ENCODE measurements at places on chromosomes 5 and 9. TPM values are rescaled to one million over a fixed set of nuclear protein-coding genes. Genes with fewer than 3 reads are reported as not detected.

OR1N1 gene
- total RNA-seq = not detected

CCL21 gene
- 129 TPM for total RNA-seq

GCNT4 gene
- 1.4 TPM for total RNA-seq

GFM2 gene
- 16.0 TPM for total RNA-seq

ADGRD2 gene
- not detected for total RNA-seq

EQTN gene
- total RNA-seq = not detected

PCDHGA9 gene
- 12.2 TPM for total RNA-seq

STPG3 gene
- total RNA-seq = not detected

WNT8A gene
- total RNA-seq = not detected

INSYN2B gene
- total RNA-seq = under 0.01 TPM

PRRX2 gene
- total RNA-seq = not detected

FAM53C gene
- total RNA-seq = 27.6 TPM

GNA14 gene
- 29.2 TPM for total RNA-seq

PRUNE2 gene
- 520 TPM for total RNA-seq

FBXW2 gene
- 61.8 TPM for total RNA-seq

PTGS1 gene
- 72.6 TPM for total RNA-seq

PCDHAC1 gene
- total RNA-seq = 0.71 TPM

CACFD1 gene
- total RNA-seq = 13.4 TPM

TEX48 gene
- total RNA-seq = not detected

ABLIM3 gene
- total RNA-seq = 6.8 TPM

SETD9 gene
- 30.7 TPM for total RNA-seq

TSLP gene
- total RNA-seq = not detected

PRLR gene
- total RNA-seq = 0.82 TPM

CENPP gene
- total RNA-seq = 4.8 TPM

PLPP7 gene
- total RNA-seq = 14.3 TPM

RASGRF2 gene
- 7.3 TPM for total RNA-seq

RNF38 gene
- 38.5 TPM for total RNA-seq

GABRP gene
- total RNA-seq = not detected

UBAP2 gene
- 31.6 TPM for total RNA-seq

ADAMTSL2 gene
- 0.33 TPM for total RNA-seq

Data from sigmoid colon (tissue), 7 donors.